GM23248 (cell line): ENCODE measurements at places on chromosomes 1 and 21. TPM values are rescaled to one million over a fixed set of nuclear protein-coding genes. Genes with fewer than 3 reads are reported as not detected.

OR2L2 gene
- total RNA-seq = not detected in 2 replicates

MEX3A gene
- total RNA-seq = 0.13 and 0.22 TPM in 2 replicates

TMEM125 gene
- total RNA-seq = not detected in 2 replicates

KCNA3 gene
- total RNA-seq = not detected in 2 replicates

VHLL gene
- not detected in 2 replicates for total RNA-seq

GRCh38 chr1:47995306-47996050, 1.7 kb downstream of the TRABD2B start:
- H3K4me1 ChIP-seq = no peaks in the 10 kb centered on the region
- H3K27me3 ChIP-seq = peaks cover 53% of the 10 kb centered on the region
- H3K27ac ChIP-seq = no peak overlapping the region
- no peaks in the 10 kb centered on the region for H3K36me3 ChIP-seq
- H3K4me3 ChIP-seq = no peak overlapping the region

DNA sequence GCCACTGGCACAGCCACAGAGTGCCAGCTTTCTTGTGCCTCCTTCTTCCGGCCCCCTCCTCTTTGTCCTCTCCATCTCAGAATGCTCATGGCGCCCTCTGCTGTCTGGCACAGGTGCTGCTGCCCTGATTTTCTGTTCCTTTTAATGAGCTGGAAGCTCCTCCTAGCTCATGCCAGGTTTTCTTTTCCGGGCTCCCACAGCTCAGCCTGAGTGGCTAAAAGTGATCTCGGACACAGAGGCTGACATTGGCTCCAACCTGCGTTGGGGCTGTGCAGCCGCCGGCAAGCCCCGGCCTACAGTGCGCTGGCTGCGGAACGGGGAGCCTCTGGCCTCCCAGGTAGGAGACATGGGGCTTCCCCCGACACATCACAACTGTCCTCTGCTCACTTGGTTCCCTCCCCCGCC, 18.7 kb downstream of the CNTN2 start:
- no peaks in the 10 kb centered on the region for H3K27me3 ChIP-seq
- peak; percentile 75 for DNase-seq
- H3K36me3 ChIP-seq = no peaks in the 10 kb centered on the region
- no peaks in the 10 kb centered on the region for H3K4me1 ChIP-seq

- no peak overlapping the region for H3K27ac ChIP-seq
- DNase-seq = peak; percentile 28
- H3K36me3 ChIP-seq = no peaks in the 10 kb centered on the region
- 0 out of 2 replicates have a peak, but pooled peaks cover 6% of the 10 kb centered on the region for H3K4me1 ChIP-seq
- peak overlapping the region; percentile 3; the same call in 1 of the 2 replicates for H3K4me3 ChIP-seq
- H3K27me3 ChIP-seq = peaks cover 29% of the 10 kb centered on the region
Observed at GRCh38 chr1:25066256-25066655, 136.2 kb upstream of the RUNX3 start.

- DNase-seq = no peak
- H3K36me3 ChIP-seq = no peaks in the 10 kb centered on the region
- no peak overlapping the region for H3K27ac ChIP-seq
- H3K27me3 ChIP-seq = no peaks in the 10 kb centered on the region
- no peaks in the 10 kb centered on the region for H3K4me1 ChIP-seq
Observed at GRCh38 chr1:245098924-245099323, 55.9 kb upstream of the KIF26B start.

GRCh38 chr1:94544706-94545490, 3.3 kb upstream of the F3 start:
- H3K4me3 ChIP-seq = peak overlapping the region; percentile 27
- no peaks in the 10 kb centered on the region; the same call in 1 of the 2 replicates for H3K36me3 ChIP-seq
- H3K27me3 ChIP-seq = no peaks in the 10 kb centered on the region
- peaks cover 40% of the 10 kb centered on the region for H3K4me1 ChIP-seq
- peak; percentile 92 for DNase-seq

- no peaks in the 10 kb centered on the region for H3K27me3 ChIP-seq
- H3K27ac ChIP-seq = peak overlapping the region; percentile 92
- peaks cover 12% of the 10 kb centered on the region; the same call in 1 of the 2 replicates for H3K36me3 ChIP-seq
- H3K4me3 ChIP-seq = peak overlapping the region; percentile 97
- DNase-seq = peak; percentile 58
Observed at GRCh38 chr1:43358121-43358745, 548 bp upstream of the CDC20 start.

DNA sequence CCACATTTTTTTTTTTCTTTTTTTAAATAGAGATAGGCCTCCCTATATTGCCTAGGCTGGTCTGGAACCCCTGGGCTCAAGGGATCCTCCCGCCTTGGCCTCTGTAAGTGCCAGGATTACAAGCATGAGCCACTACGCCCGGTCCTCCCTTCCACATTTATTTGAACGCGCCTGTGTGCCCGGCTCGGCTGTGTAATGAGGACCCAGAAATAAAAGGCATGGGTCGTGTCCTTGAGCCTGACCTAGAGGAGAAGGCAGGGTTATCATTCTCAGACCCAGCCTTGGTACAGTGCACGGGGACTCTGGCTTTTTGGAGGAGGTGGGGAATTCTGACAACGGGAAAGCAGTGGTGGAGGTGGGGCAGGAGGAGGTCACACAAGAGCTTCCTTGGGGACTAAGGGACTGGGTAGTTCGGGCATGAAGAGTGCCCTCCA, 841 bp downstream of the CENPF start:
- peak overlapping the region; percentile 80 for H3K4me3 ChIP-seq
- peaks cover 9% of the 10 kb centered on the region; the same call in 1 of the 2 replicates for H3K4me1 ChIP-seq
- DNase-seq = peak; percentile 45
- H3K27ac ChIP-seq = no peak overlapping the region
- H3K36me3 ChIP-seq = no peaks in the 10 kb centered on the region

GRCh38 chr1:179860652-179861051, 17.0 kb downstream of the TOR1AIP2 start:
- no peak overlapping the region for H3K4me3 ChIP-seq
- H3K4me1 ChIP-seq = no peaks in the 10 kb centered on the region
- no peak for DNase-seq
- H3K27me3 ChIP-seq = no peaks in the 10 kb centered on the region

GRCh38 chr1:36805979-36806640, 228.2 kb downstream of the GRIK3 start:
- no peak overlapping the region for H3K4me3 ChIP-seq
- H3K4me1 ChIP-seq = no peaks in the 10 kb centered on the region
- no peaks in the 10 kb centered on the region for H3K27me3 ChIP-seq
- no peak overlapping the region for H3K27ac ChIP-seq
- no peaks in the 10 kb centered on the region for H3K36me3 ChIP-seq

- H3K36me3 ChIP-seq = no peaks in the 10 kb centered on the region
- no peaks in the 10 kb centered on the region for H3K27me3 ChIP-seq
- no peaks in the 10 kb centered on the region for H3K4me1 ChIP-seq
- DNase-seq = no peak
- no peak overlapping the region for H3K27ac ChIP-seq
Observed at GRCh38 chr1:198788561-198789064, 149.8 kb downstream of the PTPRC start.

- H3K27ac ChIP-seq = no peak overlapping the region
- no peak for DNase-seq
- H3K4me3 ChIP-seq = no peak overlapping the region
- H3K4me1 ChIP-seq = peaks cover 18% of the 10 kb centered on the region
Observed at GRCh38 chr21:45330851-45331261, 43.2 kb upstream of the POFUT2 start.

GRCh38 chr1:40853885-40854170, 8.3 kb downstream of the CITED4 start:
- H3K27ac ChIP-seq = no peak overlapping the region
- H3K27me3 ChIP-seq = no peaks in the 10 kb centered on the region
- H3K4me3 ChIP-seq = no peak overlapping the region
- no peak for DNase-seq
